HFFc6 (cell line): ENCODE measurements at places on chromosomes 5 and 9. TPM values are rescaled to one million over a fixed set of nuclear protein-coding genes. Genes with fewer than 3 reads are reported as not detected.

PCDHGA12 gene
- total RNA-seq, result 9.3 to 20.4 TPM (median 9.3 TPM) in 3 replicates

PCDHGC4 gene
- total RNA-seq, result 0.51 to 0.72 TPM (median 0.67 TPM) in 3 replicates

GABRA1 gene
- not detected in 3 replicates for total RNA-seq

COX7C gene
- 319 to 397 TPM (median 387 TPM) in 3 replicates for total RNA-seq

CENPH gene
- 10.9 and 19.5 TPM in 2 replicates for total RNA-seq

CRHBP gene
- total RNA-seq, result not detected in 3 replicates

CCDC171 gene
- total RNA-seq, result 0.64 to 0.80 TPM (median 0.78 TPM) in 3 replicates

DNA sequence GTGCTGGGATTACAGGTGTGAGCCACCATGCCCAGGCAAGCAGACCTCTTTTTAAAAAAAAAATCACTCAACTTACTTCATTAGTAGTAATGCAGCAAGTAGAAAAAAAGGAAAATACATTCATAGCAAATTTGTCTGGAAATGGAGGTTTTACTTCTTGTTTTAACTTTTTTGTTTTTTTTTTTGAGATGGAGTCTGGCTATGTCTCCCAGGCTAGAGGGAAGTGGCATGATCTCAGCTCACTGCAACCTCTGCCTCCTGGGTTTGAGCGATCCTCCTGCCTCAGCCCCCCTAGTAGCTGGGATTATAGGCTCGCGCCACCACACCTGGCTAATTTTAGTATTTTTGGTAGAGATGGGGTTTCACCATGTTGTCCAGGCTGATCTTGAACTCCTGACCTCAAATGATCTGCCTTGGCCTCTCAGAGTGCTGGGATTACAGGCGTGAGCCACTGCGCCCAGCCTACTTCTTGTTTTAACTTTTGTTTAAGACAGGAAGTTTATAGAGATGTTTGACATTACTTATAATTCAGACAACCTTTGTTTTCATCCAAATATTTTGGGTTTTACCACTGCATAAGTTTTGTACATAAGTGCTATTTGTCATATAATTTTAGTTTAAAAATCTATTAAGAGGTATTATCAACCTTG is 26.5 kb downstream of the UBE2R2 start:
- DNase-seq, result no peak

DNA sequence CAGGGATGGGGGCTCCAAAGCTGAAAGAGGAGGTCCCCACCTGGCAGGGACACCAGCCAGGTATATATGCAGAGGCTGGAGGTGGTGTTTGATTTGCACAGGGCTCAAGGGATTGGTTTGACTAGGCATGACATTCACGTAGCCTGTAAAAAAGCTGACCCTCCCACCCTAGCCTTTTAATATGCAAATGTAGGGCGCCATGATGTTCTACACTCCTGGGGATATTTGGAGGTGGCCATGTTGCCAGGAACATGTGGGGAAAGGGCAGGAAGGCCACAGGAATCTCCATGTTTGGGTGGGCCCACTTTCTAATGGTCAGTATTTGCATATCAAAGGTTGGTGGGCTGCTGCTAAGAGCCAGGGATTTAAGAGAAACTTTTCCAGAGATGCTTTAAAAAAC is 12.0 kb upstream of the THG1L start:
- DNase-seq, result no peak

- DNase-seq, result peak; percentile 11
Observed at GRCh38 chr9:88652876-88653275, 117.9 kb downstream of the NXNL2 start.

- no peak for DNase-seq
Observed at GRCh38 chr9:85738509-85738908, 3.2 kb downstream of the AGTPBP1 start.

- no peak for DNase-seq
Observed at GRCh38 chr9:80794197-80794596, 895.1 kb downstream of the TLE1 start.

DNA sequence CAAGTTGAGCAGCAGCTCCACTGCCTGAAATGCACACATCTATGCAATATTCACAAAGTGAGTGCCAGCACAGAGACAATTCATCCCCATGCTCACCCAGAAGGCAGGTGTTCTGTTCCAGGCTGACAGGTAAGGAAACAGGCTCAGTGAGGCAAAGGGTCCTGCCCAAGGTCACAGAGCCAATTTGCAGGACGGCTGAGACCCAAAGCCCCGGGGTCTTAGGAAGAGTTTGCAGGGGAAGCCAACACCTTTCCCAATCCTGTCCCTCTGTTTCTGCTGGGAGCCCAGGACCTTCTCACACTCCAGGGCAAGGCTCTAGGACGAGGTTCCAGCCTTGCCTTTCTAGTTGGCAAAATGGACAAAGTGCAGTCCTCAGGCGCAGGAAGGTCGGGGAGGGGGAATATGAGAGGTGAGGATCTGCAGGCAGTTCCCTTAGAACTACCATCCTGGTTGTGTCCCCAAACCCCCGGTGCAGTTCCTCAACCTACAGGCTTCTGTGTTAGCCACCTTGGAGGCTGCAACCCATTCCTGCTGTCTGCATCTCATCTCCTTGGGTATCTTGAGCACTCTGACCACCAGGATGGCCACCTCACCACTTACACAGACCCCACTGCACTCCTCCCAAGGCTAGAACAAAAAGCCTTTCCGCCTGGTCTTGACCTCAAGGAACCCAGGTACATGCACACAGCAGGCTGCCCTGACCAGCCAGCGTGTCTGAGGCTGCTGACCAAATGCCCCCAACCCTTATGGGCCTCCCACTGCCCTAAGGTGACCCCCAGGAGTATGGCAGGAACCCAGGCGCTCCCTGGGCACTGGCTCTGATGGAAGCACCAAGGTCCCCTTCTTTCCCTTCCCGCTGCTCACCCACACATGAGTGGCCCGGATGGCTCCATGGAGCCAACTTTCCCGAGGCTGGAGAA is 1.9 kb upstream of the BRD3 start:
- DNase-seq, result no peak

GRCh38 chr9:109086221-109086620 is 33.5 kb downstream of the TMEM245 start:
- no peak for DNase-seq

GRCh38 chr5:74145951-74146350 is 494.6 kb downstream of the ENC1 start:
- no peak for DNase-seq
